ENCODE measurements at places on chromosomes 13 and 19.

DNA sequence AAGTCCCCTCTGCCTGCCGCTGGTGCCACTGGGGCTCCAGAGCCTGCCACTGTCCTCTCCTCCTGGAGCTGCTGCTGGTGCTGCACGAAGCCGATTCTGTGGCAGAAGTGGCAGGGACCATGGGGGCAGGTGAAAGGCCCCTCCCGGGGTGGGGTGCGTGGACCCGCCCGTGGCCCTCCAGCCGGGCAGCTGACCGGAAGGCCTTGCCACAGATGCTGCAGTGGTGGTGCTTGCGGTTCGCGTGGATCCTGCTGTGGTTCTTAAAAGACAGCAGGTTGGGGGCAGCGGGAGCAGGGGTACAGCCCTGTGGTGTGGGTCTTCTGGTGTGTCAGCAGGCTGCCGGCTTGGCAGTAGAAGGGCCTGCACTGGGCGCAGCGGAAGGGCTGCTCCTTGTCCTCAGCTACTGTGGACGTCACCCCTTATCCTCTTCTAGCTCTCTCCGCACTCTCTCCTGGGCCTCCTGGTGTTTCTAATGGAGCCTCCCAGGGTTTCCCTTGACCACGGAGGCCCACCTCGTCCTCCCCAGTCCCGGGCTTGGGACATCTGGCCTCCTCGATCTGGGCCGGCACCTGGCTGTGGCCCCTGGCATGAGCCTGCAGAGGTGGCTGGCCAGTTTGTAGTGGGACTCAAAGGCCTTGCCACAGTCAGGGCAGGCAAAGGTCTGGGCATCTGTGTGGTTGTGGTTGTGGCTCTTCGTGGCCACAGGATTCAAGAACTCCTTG is 380.4 kb downstream of the OLFM4 start:
- DNase-seq, result no peak

GRCh38 chr13:40664350-40665125 is 1.9 kb downstream of the FOXO1 start:
- DNase-seq, result no peak

DNA sequence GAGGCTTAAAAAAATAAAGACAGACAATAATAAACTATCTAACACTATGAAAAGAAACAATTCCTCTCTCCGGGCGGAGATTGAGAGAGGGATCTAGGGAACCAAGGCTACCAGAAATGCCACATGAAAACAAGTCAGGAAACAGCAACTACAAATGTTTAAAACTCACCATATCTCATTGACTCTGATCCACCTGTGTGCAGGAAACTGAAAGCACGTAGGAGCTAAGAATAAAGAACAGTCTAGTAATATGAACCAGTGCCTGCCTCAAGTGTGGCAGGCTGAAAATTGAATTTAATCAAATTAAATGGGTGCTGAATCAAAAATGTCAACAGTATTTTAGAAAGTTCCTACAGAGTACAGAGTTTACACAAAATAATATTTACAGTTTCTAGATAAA is 1701.0 kb downstream of the SLITRK5 start:
- DNase-seq, result no peak

- DNase-seq, result no peak
Observed at GRCh38 chr13:45422731-45423292, 4.6 kb upstream of the SLC25A30 start.

DNA sequence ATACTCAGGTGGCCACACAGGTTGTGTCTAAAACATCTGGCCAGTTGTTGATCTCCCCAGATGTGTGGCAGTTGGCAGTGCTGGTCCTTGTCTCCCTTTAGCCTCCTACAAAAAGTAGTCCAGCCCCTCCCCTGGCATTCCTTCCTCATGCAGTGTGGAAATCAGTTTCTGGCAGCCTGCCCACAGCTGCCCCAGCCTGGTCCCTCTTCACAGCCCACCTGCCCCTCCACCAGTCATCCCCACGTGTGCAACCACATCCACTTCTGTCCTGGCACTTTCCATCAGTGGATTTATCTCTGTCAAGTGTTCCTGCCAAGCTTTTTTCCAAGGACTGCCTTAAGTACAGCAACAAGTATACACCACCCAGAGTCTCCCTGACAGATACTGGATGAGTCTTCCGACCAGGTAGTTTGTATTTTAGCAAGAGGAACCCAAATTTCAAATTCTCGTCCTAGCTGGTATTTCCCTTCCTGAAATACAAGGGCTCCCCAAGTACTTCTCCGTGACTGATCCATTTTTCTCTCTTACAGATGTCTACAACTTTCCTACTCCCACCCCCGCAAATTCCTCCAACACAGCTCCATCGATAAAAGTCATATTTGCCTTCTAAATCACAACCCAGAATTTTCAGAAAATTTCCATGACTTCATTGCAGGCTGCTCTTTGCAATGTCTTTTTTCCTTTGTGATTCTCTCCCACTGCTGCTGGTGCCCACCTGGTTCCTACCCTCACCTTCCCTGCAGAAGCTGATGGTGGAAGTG is 313.5 kb downstream of the FOXO1 start:
- no peak for DNase-seq

DNA sequence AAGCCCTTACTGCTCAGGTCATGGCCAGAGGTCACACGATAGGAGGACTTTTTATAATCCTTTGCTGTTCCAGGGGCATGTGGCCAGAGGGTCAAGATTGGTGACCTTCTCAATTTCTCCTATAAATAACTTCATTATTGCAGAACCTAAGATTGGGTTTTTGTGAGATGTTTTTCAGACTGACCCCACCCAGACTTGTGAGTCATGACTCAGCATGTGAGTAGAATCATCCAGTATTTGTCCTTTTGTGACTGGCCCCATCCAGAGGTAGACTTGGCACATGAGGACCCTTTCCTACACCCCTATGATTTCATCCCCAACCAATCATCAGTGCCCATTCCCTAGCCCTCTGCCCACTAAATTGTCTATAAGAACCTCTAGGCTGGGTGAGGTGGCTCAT is 84.5 kb upstream of the ABCC4 start:
- no peak for DNase-seq

- no peak for DNase-seq
Observed at GRCh38 chr19:50326101-50326664, 3.0 kb downstream of the KCNC3 start.

DNA sequence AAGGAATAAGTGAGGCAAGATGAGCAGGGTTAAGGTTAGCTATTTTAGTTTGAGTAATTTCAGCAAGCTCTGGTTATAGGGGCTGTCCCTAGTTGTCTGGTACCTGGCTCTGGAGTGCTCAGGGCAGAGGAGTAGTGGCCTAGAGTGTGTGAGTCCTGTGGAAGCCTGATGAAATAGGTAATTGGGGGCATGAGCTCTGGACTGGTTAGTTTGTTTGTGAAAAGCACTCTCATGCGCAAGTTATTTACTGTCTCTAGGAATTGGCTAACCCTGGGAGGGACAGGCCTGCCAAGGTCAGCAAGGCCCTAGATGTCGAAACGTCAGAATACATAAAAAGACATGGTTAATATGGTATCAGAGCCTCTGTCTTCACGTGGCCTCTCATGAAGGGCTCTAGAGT is 900.1 kb downstream of the PCDH17 start:
- DNase-seq, result no peak

DNA sequence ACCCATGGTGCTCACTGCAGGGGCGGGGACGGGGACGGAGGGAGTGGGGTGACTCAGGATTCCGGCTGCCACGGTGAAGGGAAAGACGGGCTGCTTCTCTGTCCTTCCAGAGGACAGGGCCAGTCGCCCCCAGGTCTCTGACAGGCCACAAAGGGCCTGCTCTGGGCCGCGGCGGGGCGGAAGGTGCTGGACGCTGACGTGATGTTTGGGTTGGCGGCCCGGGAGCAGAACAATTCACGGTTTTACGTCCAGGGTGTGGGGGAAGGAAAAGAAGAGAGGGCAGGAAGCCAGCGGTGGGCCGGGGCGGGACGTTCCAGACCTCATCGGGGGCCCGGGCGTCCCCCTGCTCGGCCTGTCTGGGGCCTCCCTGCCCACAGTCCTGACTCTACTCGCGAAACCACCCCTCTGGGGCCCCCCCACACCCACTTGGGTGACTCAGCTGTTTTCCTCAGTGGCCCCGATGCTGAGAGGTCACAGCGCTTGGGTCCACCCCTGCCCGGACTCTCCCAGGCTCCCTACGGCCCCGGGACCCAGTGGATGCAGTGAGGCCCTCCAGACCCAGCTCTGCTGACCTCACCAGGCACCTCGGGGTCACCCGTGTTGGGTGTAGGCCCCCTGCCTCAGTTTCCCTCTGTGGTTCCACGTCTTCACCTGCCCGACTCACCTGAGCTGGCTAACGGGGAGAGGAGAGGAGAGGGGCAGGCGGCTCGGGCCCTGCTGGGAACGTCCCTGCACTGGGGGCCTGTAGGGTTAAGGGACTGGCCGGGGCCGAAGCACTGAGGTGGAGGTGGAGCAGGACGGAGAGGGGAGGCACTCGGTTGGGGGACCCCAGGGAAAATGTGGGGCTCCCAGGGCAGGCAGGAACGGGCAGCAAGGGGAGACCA is 29.2 kb downstream of the PIP5K1C start:
- no peak for DNase-seq

- no peak for DNase-seq
Observed at GRCh38 chr13:23384111-23384510, 49.4 kb downstream of the SACS start.

GRCh38 chr13:104534847-104535246 is 1468.6 kb upstream of the SLC10A2 start:
- no peak for DNase-seq

DNA sequence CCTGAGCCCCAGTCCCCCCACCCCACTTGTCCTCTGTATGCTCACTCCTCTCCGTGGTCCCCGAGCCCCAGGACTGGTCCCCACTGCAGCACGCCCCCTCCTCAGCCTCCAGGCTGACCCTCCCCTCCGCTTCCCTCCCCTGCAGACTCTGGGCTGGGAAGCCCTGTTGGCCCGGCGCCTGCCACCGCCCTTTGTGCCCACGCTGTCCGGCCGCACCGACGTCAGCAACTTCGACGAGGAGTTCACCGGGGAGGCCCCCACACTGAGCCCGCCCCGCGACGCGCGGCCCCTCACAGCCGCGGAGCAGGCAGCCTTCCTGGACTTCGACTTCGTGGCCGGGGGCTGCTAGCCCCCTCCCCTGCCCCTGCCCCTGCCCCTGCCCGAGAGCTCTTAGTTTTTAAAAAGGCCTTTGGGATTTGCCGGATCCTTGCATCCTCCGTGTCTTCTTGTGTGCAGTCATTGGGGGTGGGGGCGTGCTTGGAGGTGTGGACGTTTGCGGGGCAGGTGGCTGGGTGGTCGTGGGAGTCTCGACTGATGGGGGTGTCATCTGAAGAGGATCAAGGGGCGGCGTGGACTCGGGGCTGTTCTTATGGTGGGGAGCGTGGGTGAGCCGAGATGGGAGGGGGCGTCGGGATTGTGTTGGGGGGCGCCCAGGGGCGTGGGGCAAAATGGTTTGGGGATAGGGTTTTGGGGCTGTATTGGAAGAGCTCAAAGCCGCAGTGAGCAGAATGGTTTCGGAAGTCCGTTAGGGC is 3.5 kb downstream of the PTGER1 start:
- DNase-seq, result no peak

DNA sequence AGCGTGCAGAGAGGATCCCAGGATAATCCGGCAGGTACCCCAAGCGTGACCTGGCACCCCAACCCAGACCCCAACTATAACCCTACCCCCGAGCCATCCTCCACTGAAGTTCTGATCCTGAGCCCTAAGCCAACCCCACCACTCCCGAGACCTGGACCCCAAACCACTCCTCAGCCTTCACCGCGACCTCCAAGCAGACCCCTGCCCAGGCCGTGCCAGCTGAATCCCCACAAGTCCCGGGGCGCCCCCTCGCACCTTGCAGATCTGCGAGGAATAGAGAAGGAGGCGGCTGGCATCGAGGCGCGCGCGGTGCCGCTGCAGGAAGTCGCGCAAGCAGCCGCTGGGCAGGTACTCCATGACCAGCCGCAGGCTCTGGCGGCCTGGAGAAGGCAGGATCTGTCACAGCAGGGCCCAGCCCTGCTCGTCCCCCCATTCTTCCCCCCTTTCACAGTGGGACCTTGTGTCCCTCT is 10.1 kb upstream of the INSL3 start:
- no peak for DNase-seq

- no peak for DNase-seq
Observed at GRCh38 chr13:40232311-40233040, 434.0 kb downstream of the FOXO1 start.

- DNase-seq, result no peak
Observed at GRCh38 chr13:77250975-77251374, 75.9 kb downstream of the MYCBP2 start.

GRCh38 chr13:72194523-72194922 is 327.5 kb upstream of the DACH1 start:
- DNase-seq, result no peak

DNA sequence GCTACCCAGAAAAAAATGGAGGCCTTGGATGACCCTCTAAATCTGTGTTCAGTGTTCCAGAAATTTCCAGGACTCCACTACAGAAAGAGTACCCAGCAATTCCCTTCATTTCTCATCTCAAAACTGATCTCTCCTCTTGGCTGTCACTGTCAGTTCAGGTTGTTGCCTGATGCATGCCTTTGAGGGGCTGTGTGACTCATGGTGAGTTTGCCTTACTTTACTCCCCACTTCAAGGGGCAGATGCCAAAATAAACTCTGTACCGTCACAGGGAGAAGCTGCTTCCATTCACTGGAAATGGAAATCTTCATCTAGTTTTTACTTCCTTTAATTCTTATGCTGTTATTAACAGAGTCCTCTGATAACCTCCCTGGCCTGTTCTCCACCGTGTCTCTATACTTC is 1075.0 kb downstream of the DIAPH3 start:
- DNase-seq, result no peak

GRCh38 chr13:100305398-100305797 is 216.5 kb downstream of the PCCA start:
- no peak for DNase-seq

GRCh38 chr13:79457948-79458347 is 23.0 kb upstream of the NDFIP2 start:
- DNase-seq, result no peak

GRCh38 chr19:51687791-51688670 is 5.1 kb upstream of the SPACA6 start:
- no peak for DNase-seq

DNA sequence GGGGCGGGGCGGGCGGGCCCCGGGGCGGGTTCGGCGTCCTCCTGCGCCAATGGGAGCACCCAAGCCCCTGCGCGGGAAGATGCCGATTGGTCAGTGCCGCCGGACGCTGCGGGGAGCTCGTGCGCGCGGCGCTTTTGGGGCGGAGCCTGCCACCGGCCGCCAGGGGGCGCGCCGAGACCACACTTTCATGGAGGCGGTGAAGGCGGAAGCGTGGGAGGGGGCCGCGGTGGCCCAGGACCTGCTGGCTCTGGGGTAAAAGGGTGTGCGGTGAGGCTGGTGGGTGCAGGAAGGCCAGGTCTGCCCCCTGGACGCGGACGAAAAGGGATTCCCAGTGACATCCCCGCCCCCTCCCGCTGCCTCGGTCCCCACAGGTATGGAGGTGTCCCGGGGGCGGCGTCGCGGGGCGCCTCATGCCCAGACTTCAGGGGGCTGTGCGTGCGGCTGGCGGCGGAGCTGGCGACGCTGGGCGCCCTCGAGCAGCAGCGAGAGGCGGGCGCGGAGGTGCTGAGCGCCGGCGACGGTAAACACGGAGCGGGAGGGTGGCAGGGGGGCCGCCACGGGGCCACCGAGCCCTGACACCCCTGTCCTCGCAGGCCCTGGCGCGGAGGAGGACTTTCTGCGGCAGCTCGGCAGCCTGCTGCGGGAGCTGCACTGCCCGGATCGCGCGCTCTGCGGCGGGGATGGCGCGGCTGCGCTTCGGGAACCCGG is at the start of gene FAM98C:
Gene FAM98C (plus strand): TSS at position 127 of the 708 bp plus-strand sequence. CDS start 61 bp downstream, at position 188.
- peak; percentile 86 for DNase-seq

Measured in NCI-H1048 (cell line).